ENCODE measurements at places on chromosomes 3 and 15. TPM values are rescaled to one million over a fixed set of nuclear protein-coding genes. Genes with fewer than 3 reads are reported as not detected.

Gene CHDH
- not detected for polyA plus RNA-seq

Gene CPLX3
- not detected for polyA plus RNA-seq

Gene DAZL
- 2.3 TPM for polyA plus RNA-seq

Gene TRAT1
- 0.32 TPM for polyA plus RNA-seq

- DNase-seq, result no peak
Observed at GRCh38 chr15:39961051-39961450, 27.1 kb downstream of the EIF2AK4 start.

DNA sequence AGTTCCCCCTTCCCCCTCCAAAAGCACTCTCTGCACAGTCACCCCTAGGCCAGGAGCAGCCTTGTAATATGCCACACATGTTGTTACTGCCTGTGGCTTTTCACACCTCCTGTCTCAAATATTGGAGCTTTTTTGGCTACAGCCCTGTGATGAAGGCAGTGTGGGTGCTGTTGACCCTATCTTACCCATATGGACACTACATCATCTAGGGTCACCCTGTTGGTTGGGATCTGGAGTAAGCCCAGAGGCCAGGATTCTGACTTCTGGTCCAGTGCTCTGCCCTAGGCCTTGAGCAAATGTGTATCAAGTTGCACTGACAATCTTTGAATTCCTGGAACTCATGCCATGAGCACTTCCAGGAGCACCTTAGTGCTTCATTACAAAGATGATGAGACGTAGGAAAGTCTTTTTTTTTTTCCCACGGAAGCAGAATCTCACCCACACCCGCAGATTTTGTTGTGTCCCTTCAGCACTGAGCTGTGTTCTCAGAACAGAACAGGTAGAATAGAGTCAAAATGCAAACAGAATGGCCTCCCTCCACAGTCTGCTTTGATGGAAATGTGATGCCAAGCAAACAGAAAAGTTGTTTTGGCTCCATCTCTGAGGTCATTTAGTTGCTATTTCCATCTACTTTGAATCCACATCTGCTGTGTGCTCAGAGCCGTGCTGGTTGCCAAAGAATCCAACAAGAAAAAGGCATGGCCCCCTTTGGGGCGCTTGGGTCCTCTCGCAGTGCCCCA is 49.6 kb downstream of the SMAD3 start:
- no peak for DNase-seq

- no peak for DNase-seq
Observed at GRCh38 chr15:52695154-52695553, 16.0 kb upstream of the ATOSA start.

Data from naive B cell (primary cell).